AG09319 (cell line): ENCODE measurements at places on chromosomes 11 and 22.

DNA sequence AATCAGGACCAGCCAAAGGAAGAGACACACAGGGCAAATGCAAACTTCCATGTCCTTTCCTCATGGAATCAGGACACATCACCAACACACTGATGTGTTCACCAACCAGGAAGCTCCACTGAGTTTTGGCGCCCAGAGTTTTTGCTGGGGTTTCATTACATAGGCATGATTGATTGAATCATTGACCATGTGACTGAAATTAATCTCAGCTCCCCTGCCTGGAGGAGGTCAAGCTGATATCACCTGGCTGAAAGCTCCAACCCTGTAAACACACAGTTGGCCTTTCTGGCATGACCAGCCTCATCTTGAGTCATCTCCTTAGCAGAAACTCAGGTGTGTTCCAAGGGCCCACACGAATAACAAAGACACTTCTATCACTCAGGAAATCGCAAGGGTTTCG, 133.2 kb downstream of the TRIM29 start:
- DNase-seq: no peak

DNA sequence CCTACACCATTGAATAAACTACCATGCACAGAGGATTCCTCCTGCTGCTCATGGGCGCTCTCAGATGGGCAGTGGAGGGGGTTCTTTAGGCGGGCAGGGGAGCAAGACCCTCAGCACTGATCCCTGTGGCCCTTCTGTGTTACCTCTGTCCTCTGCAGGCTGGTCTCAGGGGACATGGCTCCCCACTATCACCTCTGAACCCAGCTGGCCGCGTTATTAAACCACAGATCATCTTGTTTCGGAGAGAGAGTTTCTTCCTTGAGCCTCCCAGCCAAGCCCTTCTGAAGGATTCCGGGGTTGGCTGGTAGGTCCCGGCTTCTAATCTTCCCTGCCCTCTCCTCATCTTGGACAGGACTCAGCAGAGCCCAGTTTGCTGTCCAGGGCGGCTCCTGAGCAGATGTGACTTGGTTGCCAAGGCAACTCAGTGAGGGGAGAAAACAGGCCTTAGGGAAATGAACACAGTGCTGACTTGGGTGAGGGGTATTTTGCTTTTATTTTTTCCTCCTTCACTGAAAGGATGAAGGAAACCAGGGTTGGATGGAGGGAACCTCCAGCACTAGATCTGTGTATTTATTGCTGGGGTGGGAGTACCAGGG, 13.3 kb downstream of the APOL3 start:
- DNase-seq: no peak

GRCh38 chr11:65172600-65172999, 2.6 kb downstream of the SPDYC start:
- no peak for DNase-seq

DNA sequence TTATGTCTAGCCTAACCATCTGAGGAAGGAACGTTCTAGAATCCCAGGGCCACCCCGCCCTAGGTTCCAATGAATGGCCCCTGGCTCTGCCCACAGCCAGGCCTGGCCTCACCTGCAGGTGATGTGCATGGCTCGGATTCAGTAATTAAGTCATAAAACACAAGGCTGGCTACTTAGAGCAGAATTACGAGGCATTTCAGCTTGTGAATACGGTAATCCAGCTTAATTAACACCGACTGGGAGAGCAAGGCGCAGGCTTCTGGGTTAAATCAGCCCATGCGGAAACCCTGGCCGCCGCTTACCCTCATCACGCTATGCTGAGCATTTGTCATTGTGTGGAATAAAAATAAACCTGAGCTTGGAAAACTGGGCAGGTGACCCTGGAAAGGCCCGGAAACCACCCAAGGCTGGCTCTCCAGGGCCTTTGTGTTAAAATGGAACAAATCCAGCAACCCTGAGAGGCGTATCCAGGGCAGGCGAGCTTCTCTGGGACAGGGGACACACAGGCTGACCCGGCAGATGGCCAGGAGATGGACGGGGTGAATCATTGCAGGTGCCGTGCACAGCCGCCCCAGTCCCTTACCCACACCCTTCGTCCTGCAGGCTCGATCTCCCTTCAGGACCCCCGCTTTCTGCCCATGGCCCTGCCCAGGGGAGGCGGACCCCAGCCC, 220.2 kb downstream of the CTTN start:
- no peak for DNase-seq

DNA sequence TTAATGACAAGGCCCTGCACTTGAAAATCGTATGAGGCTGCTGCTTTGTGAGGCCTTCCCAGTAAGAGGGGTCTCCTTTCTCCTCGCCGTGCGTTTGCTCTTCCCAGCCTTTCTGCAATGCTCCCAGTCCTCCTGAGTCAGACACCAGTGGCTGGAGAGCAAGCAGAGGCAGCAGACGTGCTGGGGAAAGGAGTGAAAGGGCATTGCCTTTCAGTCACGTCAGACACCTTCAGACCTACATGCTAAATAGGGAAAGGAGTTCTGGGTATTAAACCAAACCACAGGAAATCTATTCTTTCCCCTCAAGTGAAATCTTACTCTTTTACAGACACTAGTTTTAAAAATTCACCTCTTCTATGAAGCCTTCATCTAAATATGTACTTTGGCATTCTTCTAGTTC, 274.8 kb downstream of the NTM start:
- no peak for DNase-seq

GRCh38 chr11:102115557-102115956, 5.3 kb downstream of the YAP1 start:
- no peak for DNase-seq

DNA sequence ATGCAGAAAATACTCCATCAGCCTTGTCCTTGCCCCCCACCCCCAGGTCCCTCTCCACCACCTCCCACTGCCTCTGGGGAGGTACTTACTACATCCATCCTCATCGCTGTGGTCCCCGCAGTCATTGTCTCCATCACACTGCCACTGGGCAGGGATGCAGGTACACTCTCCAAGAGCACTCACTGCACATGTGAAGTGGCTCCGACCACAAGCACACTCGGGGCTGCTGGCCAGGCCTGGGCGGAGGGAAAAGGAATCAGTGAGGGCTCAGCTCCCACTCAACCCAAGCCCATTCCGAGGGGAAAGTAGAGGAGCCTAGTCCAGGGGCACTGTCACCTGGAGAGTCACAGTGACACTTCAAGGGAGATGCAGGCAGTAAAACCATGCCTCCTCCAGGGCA, 15.7 kb downstream of the LRP4 start:
- DNase-seq: no peak

- DNase-seq: no peak
Measured at GRCh38 chr11:69453151-69453550, 28.3 kb upstream of the LINC01488 start.

DNA sequence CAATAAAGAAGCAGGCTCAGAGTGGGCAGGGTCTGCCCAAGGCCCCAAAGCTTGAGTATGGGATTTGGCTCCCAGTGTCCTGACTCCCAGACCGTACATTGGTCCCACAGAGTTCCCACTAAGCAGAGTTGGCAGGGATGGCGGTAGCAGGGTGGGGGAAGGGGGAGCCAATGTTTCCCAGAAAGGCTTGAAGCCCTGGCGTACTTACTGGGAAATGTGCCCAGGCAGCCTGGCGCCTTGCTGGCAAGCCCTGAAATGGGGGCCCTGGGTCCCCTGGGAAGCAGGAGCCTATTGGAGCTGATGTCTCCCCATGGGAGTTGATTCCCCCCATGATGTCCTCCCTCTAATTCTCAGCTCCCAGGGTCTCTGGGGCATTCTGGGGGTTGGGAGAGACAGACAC, 9.3 kb downstream of the ARHGEF17 start:
- no peak for DNase-seq

- no peak for DNase-seq
Measured at GRCh38 chr11:15535414-15535813, 420.7 kb downstream of the INSC start.

DNA sequence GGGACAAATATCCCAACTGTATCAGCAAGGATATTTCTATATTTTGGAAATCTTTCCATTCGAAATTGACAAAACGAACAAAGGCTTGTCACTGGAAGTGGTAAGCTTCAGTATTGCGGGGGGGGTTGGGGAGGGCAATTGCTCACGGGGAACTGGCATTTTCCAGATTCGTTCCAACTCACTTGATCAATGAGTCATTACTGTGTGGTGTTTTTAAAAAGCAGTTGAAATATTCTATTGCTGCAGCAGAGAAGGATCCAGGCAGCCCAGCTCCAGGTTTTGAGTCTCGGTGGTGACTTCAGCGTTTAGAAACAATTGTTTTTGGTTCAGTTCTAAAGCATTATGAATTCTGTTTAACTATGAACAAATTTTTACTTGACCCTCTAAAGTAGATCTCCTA, 33.8 kb upstream of the FBLN1 start:
- no peak for DNase-seq

DNA sequence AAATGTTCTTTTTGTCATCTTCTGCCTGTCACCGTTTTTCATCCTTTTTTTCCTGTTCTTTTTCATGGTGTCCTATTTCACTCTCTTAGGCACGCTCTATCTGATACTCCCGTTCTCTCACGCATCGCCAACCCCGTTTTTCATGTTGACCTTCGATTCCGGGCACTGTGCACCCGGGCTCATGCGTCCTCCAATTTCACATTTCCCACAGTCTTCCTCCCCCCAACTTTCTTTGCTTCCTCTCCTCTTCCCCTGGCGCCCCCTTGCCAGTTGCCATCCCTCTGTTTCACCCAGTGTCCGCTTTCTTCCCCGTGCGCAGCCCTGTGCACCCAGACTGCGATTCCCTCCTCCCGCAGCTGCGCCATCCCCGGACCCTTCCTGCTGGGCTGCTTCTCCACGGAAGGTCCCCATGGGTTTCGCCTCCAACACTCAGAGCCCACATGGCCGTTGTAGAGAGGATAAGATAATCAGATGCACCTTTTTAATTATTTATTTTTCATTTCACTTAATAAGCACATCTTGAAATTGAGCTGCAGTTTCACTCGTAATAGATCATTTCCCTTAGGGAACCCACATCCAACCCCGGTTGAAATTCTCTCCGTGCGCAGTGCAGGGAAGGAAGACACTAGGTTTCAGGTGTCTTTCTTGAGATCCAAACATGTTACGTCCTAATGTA, 791.1 kb downstream of the NTM start:
- DNase-seq: no peak

- DNase-seq: no peak
Measured at GRCh38 chr11:65880844-65881421, 1.3 kb downstream of the CTSW start.

DNA sequence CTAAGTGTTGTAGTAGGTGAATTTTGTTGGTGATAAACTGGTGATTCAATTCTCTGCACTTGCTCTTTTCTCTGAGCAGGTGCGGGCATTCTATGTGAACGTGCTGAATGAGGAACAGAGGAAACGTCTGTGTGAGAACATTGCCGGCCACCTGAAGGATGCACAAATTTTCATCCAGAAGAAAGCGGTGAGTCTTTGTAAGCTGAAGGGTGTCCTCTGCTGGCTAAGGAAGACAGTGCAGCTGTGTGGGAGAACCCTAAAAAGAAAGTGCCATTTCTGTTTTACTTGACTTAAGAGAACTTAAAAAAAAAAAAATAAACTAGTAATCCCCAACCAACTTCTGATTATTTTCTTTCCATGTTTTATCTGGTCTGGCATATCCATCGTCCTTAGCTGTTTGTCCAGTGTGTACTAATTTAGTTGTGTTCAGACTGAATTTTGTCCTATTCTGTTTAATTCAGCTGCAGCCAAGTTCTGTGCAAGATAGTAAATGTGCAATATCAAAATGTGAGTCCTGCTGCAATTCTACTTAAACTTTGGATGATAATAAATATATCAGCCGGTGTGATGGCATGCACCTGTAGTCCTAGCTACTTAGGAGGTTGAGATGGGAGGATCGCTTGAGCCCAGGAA, 29.6 kb downstream of the CAT start:
- DNase-seq: no peak

- DNase-seq: no peak
Measured at GRCh38 chr11:105693075-105693759, 83.3 kb downstream of the GRIA4 start.

GRCh38 chr22:37274380-37274862, 7.9 kb upstream of the CYTH4 start:
- no peak for DNase-seq

GRCh38 chr11:67416416-67417335, 1.2 kb downstream of the CARNS1 start:
- no peak for DNase-seq
